Activated T-helper 17 cell treated with anti-CD3 and anti-CD28 coated beads, Interleukin-2, amount 50 U/mL, for 72 hours (primary cell): ENCODE measurements at places on chromosomes 5 and 9. TPM values are rescaled to one million over a fixed set of nuclear protein-coding genes. Genes with fewer than 3 reads are reported as not detected.
A peak's percentile ranks its signal among the peaks of the same experiment; 100 is the strongest.

Gene FSTL4
- total RNA-seq = not detected

Gene ZNF79
- total RNA-seq = 11.3 TPM

Gene SH3PXD2B
- total RNA-seq = 0.09 TPM

Gene ISCA1
- 33.2 TPM for total RNA-seq

Gene PRSS3
- total RNA-seq = not detected

Gene PPIC
- not detected for total RNA-seq

Gene ZDHHC11
- total RNA-seq = 26.8 TPM

Gene CTXN3
- not detected for total RNA-seq

Gene KLF9
- total RNA-seq = 19.0 TPM

Gene TIMD4
- total RNA-seq = 1.3 TPM

Gene SLC2A6
- 1.4 TPM for total RNA-seq

DNA sequence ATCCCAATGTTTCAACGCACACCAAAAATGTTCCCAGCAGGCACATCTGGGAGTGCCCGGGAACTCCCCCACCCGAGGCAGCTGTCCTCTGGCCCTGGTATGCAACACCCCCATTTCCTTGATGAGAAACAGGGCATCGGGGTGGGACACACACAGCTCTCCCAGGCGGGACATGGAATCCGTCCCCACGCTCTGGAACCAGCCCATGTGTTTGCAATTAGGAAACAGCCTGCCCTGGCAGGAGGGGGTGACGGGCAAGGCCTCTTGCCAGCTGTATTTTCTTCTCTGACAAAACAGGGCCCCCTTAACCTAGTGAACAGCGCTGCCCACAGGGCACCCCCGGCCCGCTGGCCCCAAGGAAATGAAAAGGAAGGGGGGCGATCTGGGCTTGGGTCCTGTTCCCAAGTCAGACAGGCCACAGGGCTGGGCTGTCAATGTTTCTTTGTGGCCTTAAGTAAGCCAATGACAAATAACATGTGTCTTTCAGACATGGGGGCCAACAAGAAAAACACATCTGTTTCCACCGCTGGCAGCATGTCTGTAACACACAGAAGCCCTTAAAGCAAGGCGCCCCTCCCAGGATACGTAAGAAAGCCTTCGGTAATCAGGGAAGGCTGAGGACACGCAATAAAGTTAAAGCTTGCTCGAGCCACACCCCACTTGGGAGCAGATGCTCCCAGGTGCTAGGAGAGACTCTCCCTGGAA lies 125.3 kb downstream of the ROR2 start:
- no peak for ATAC-seq

DNA sequence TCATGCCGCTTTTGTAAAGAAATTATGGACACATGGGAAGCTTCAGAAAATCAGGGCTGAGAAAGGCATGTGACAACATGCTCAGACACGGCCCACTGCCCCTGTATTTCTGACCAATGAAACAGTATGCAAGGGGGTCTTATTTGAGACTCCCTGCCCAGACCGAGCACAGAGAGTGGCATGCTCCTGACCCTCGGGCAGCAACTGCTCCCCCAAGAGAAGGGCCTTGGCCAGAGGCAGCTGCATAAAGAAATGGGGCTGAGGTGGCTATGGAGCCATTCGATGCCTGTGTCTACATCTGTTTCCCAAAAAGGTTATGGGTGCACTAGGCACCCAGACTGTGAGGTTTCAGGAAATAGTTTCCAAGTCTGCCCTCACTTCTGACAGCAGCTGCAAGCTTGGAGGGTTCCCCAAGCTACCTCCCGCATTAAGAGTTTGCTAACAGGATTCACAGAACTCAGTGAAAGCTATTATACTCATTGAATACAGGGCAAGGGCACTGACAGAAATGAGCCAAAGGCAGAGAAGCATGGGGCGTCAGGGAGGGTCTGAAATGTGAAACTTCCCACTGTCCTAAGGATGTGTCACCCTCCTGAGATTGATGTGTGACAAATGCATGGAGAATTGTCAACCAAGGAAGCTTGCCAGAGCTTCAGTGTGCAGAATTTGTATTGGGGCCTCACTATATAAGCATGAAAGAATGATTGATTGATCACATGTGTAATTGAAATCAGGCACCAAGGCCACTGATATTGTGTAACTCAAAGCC lies 94.3 kb downstream of the DAP start:
- no peak for ATAC-seq

GRCh38 chr9:103203172-103203571 lies 208.0 kb downstream of the CYLC2 start:
- no peak for ATAC-seq

DNA sequence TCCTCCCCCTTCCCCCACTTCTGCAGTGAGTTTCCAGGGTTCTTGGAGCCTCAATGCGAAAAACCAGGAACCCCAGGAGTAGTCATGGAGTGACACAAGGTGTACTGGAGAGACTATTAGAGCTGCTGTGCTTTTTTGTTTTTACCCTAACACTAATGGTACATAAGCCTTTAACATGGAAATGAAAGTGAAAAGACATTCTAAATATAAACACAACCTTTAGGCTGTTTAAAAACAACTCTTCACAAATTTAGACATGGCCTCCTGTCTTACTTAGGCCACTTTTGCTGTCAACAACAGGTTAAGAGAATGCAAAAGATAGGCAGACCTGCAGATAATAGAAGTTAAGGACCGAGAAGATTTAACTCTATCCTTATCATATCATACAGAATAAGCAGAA lies 232.2 kb downstream of the DENND1A start:
- no peak for ATAC-seq

DNA sequence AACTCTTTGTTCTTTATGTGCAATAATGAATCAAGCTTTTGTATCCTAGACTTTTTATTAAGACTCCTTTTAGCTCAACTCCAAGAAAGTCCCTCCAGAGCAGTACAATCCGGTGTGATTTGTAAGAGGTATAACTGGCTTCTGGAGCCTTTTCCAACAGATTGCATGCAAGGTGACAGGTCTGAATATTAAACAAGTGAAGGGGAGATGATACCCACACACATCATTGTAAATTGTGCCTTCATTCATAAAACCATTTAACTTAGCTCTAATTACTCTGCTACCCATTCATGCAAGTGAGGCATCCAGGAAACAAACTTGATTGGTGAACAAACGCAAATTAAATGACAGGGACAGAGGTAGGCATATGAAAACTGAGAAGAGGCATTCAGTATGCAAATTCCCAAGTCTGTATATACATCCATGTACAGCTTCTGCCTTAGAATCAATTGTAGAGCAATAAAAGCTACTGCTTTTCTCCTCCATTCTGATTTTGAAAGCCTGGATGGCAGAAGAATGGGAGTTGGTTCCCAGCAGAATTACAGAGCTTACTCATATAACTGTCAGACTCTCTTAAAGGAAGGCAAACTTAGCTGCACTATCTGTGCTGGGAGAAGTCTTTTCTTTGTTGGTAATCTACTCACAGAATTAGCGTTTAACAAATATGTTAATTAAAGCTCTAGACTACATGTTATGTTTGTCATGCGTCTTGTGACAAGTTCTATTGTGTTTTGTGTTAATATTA lies 261.0 kb upstream of the CDH6 start:
- ATAC-seq = no peak

DNA sequence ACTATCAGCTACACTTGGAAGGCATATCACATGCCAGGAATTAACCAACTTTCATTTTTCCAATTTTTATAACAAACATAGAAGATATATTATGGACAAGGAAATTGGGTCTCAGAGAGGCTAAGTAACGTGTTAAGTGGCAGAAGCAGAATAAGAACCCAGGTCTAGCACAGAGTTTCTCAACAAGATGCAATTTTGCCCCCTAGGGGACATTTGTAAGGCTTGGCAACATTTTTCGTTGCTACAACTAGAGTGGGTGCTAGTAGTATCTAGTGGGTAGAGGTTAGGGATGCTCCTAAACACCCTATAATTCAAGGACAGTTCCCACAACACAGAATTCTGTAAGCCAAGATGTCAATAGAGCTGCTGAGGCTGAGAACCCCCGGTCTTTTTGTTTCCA lies 180.6 kb downstream of the SNCAIP start:
- ATAC-seq = no peak

GRCh38 chr5:38615042-38615441 lies 58.6 kb upstream of the LIFR start:
- ATAC-seq = no peak

- no peak for ATAC-seq
Observed at GRCh38 chr5:102119252-102119651, 176.8 kb downstream of the SLCO4C1 start.

- ATAC-seq = no peak
Observed at GRCh38 chr5:3181671-3182070, 414.0 kb upstream of the IRX1 start.

DNA sequence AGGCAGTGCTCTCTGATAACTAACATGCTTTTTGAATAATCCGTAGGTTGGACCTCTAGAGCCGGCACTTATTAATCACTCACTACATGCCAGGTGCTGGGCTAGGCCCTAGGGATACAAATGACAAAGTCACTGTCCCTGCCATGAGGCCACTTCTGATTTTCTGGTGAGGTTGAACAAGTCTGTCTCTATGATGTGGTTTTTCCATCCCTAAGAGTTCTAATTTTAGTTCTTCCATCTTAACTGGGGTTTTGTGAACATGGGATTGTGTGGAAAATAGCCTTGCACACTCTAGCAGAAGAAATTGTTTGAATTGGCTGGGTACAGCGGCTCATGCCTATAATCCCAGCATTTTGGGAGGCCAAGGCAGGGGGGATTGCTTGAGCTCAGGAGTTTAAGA lies 64.6 kb downstream of the IL31RA start:
- ATAC-seq = no peak

GRCh38 chr9:121861501-121862180 lies 210.2 kb downstream of the DAB2IP start:
- no peak for ATAC-seq

DNA sequence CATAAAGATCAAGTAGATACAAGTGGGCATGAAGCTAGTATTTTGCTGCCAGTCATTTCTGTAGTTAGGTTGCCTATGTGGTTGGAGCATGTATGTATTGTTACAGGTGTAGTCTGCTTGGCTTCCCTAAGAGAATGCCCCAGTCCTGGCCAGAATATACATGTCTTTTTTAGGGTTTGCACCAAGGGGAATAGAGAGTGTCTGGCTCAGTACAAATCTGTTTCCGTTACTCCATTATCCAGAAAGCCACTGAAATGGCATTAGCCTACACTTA lies 23.2 kb downstream of the TGFBR1 start:
- peak; percentile 78 for ATAC-seq

DNA sequence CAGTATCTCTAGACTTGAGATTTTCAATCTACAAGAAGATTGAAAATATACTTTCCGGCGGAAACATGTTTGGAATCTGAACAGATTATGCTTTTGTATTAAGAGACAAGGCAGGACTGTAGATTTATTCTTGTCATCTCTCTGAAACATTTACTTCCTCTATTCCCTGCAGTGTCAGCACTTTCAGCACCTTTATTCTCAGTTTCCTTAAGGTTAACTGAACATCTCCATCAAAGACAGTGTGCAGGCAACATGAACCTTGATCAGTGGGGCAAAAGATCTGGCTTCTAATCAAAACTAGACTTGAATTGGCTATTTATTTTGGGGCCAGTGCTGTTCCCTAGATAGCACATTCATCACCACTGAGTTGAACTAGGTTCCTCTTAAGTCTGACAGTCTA lies 129.9 kb upstream of the HCN1 start:
- no peak for ATAC-seq
